ENCODE measurements at places on chromosomes 5 and 9.

DNA sequence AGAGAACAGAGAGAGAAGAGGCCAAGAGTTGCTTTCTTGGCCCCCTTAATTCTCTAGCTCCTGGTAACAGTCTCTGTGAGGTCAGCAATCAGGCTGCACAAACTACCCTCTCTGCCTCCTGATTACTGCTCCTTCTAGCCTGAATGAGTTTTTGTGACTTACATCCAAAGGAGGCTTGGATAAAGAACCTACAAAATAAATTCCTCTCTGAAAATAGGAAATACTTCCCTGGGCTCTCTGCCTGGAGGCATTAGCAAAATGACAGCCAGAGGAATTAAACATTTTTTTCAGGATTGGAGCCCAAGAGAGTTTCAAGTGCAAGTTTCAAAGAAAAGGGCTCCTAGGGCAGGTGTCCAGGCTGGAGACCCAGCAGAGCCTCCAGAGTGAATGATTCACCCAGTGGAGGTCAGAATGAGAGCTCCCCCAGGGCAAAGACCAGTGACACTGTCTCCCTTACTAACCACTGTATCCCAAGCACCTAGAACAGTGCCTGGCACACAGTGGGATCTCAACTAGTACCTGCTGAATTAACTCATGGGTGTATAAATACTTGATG lies 162.5 kb downstream of the SPOCK1 start:
- no peak for DNase-seq

DNA sequence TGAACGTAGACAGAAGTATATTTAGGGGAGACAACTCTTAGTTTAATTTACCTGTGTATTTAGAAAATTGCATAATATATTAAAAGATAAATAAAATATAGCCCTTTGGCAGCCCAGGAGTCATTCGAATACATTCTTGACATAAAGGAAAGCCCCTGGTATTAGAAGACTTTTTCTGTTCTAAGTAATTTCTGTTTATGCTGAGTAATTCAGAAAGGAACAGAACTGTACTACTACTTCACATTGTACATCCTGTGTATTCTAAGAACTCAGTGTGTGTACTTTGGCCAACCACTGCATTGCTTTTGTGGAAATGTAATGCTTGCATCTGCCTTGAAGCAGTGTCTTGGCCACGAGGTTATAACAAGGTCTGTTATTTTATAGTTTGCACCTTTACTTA lies 136.4 kb downstream of the KDM4C start:
- no peak for DNase-seq

- DNase-seq, result no peak
Observed at GRCh38 chr9:114281473-114282103, 41.3 kb upstream of the ORM1 start.

- no peak for DNase-seq
Observed at GRCh38 chr5:163360656-163361055, 76.7 kb upstream of the CCNG1 start.

DNA sequence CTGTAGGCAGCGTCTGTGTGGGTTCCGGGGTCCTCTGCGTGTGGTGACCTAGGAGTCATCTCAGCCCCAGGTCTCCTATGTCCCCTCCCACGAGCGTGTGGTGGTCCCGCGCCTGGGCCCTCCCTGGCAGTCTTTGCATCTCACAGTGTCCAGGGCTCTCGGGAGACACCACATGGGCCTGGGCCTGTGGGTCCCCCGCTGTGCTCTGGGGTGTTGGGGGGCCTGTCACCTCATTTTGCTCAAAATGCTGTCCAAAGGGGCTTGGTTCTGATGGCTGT lies 27.1 kb downstream of the CEP72 start:
- DNase-seq, result no peak

All from neural crest cell (in vitro differentiated cells).